ENCODE measurements at places on chromosomes 6 and 20.
A peak's percentile ranks its signal among the peaks of the same experiment; 100 is the strongest.

GRCh38 chr6:47734831-47735481 is 36.6 kb downstream of the ADGRF4 start:
- no peak for DNase-seq

DNA sequence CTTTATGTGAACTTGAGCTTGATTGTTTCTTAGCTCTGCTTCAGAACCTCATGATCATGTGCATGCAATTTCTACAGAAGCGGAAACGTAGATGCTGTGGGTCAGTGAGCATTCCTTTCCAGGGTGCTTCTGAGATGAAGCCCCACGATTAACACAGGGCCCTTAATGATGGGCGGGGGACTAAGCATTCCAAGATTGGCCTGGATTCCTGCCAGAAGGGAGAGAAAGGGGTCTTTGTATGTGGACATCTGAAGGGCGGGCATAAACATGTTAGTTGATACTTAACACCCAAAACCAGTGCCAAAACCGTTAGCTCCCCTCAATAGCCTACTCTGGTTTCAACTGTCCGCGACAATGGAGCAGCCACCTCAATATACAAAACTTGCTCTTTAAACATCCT is 46.9 kb upstream of the POU3F2 start:
- no peak for DNase-seq

- no peak for DNase-seq
These were observed 280.9 kb upstream of the STXBP5 start for GRCh38 chr6:146923205-146923833.

DNA sequence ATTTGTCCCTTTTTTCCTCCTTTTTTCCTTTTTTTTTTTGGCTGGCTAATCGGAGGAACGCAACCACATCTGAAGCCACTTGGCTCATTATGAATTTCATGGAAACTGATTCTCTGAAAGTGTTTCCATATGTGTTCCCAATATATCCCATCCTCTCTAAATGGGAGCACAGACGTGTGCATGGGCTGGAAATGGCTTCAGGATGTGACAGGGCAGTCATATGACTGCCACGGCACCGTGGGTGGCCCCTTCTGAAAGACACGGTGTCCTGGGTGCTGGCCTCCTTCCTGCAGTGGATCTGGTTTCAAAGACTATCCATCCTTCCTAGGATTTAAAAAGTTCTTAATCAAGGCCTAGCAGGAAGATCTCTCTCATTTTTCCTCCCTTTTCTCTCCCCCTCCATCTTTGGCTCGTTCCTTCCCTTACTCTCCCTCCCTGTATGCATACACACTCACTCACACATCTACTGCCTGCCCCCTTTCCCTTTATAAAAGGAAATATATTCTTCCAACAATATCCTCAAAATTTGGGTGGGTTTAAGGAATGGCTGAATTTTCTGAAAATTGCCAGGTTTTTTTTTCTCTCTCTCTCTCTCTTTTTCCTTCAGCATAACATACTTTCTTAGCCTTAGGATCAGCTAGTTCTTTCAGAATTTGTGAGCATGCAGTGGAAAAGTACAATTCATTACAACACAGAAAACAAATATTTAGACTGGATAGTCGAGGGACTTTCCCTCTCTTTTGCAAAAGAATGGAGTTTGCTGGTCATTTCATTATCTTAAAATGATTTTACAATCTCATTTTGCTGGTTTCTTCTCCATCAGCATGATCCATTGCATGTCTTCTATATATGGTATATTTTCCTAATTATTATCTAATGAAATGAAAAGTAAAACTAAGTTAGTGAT is 161.2 kb upstream of the SUPT3H start:
- no peak for DNase-seq

GRCh38 chr6:165774903-165775601 is 112.0 kb upstream of the PDE10A start:
- DNase-seq = no peak

- DNase-seq = peak; percentile 90
These were observed at the start of gene EPHA7 for GRCh38 chr6:93419304-93420162. EPHA7 (minus strand) TSS chr6:93419559; CDS start chr6:93419341, 218 bp downstream.

- no peak for DNase-seq
These were observed 163.4 kb upstream of the HEY2 start for GRCh38 chr6:125586074-125586473.

DNA sequence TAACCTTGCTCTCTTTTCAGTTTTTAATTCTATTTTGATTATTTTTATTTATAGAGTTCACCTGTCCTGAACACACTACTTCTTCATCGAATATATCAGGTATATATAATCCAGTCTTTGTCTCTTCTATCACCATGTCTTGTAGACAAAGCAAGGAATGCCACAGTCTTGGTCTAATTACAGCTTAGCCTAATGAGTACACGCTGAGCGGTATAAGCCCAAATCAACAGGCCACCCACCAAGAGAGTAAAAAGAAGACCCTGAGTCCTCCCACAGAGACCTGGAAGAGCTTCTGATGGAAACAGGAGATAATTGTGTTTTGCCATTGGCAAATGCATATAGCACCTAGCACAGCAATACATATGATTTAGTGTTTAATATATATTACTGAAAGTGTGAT is 68.7 kb upstream of the TCF21 start:
- no peak for DNase-seq

GRCh38 chr6:148884461-148884860 is 137.6 kb downstream of the UST start:
- DNase-seq = no peak

- DNase-seq = no peak
These were observed 11.4 kb downstream of the PBOV1 start for GRCh38 chr6:138206862-138207261.

GRCh38 chr6:89347825-89348224 is 4.7 kb downstream of the UBE2J1 start:
- no peak for DNase-seq

DNA sequence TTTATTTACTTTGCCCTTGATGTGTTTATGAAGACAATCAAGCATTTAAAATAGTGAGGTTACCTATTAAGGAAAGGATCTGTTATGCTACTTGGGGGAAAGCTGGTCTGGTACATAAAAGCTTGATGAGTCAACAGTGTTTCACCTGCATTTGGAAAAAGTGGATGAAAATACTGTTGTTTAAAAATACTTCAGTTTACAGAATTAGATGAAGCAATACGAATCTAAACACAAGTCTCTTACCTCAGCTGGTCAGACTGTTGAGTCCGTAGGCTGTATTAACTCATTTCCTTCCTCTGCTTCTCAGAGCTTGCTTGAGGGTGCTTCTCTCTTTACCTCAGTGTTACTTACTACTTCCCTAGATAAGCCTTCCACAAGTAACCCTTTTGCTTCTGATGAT is 36.1 kb downstream of the NKX2-4 start:
- no peak for DNase-seq

- no peak for DNase-seq
These were observed 528.4 kb downstream of the PKHD1 start for GRCh38 chr6:51559059-51559458.

DNA sequence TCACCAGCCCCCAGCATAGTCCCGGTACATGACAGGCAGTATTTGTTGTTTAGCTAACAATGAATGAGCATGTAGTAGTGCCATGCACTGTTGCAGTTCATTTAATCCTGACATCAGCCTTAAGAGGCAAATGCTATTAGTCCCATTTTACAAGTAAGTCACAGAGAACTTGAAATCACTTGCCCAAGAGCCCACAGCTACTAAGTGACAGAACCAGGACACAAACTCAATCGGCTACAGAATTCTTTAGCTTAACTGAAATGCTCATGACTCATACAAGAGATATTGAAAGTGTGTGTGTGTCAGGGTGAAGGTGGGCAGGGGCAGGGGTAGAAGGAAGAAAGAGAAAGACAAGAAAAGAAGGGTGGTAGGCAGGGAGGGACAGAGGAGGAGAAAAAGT is 52.7 kb downstream of the UNC5CL start:
- no peak for DNase-seq

DNA sequence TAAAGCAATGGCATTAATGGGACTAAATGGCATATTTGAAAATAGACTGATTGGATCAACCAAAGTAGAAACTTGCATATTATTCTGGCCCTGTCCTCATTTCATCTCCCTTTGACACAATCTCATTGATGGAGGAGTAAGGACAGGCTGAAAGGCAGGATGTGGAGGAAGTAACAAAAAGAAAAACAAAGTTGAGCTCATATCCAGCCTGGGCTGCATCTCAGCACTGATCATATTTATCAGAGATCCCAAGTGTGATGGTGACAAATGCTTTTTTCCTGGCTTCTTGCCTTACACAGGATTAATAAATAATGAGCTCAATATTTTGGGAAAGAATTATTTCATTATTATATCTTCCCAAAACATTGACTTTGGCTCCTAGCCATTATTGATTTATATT is 622.7 kb downstream of the CD109 start:
- DNase-seq = no peak

- DNase-seq = no peak
These were observed 195.1 kb downstream of the HDGFL1 start for GRCh38 chr6:22764496-22764895.

DNA sequence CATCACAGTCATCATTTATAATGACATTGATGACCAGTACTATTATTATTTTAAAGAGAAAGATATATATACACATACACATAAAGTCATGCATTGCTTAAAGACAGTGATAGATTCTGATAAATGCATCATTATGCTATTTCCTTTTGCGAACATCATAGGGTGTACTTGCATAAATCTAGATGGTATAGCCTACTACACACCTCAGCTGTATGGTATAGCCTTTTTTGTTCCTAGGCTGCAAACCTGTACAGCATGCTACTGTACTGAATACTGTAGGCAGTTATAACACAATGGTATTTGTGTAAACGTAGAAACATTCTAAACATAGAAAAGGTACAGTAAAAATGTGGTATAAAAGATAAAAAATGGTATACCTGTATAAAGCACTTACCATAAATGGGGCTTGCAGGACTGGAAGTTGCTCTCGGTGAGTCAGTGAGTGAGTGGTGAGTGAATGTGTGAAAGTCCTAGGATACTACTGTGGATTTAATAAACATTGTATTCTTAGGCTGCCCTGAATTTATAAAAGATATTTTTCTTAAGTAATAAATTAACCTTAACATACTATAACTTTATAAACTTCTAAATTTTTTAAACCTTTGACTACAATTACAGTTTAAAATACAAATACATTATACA is 23.9 kb downstream of the QKI start:
- no peak for DNase-seq

GRCh38 chr6:3984494-3984893 is 94.4 kb downstream of the FAM217A start:
- no peak for DNase-seq

GRCh38 chr6:42714098-42714761 is 8.2 kb downstream of the PRPH2 start:
- DNase-seq = no peak

GRCh38 chr6:43077981-43078511 is 1.9 kb downstream of the PTK7 start:
- DNase-seq = no peak
